IPS-NIHi11 (cell line): ENCODE measurements at places on chromosomes 11 and 22.

DNA sequence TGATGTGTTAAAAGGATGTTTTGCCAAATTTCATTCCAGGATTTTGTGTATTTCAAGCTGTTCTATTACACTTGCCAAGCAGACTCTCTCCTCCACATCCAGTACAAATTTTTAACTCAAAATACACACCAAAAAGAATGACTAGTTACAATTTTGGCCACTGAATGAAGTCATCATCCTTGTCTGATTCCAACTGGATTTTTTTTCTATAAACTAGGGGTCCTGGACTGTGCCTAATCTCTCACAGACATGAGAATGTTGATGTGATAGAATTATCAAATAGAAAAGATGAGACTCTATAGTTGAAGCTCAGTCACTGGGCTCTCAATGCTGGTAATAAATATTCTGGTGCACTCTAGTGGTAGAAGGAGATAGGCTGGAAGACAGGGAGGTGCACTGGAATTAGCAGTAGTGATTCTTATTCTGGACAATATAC, 85.8 kb downstream of the FANCF start:
- peak; percentile 17 for DNase-seq

DNA sequence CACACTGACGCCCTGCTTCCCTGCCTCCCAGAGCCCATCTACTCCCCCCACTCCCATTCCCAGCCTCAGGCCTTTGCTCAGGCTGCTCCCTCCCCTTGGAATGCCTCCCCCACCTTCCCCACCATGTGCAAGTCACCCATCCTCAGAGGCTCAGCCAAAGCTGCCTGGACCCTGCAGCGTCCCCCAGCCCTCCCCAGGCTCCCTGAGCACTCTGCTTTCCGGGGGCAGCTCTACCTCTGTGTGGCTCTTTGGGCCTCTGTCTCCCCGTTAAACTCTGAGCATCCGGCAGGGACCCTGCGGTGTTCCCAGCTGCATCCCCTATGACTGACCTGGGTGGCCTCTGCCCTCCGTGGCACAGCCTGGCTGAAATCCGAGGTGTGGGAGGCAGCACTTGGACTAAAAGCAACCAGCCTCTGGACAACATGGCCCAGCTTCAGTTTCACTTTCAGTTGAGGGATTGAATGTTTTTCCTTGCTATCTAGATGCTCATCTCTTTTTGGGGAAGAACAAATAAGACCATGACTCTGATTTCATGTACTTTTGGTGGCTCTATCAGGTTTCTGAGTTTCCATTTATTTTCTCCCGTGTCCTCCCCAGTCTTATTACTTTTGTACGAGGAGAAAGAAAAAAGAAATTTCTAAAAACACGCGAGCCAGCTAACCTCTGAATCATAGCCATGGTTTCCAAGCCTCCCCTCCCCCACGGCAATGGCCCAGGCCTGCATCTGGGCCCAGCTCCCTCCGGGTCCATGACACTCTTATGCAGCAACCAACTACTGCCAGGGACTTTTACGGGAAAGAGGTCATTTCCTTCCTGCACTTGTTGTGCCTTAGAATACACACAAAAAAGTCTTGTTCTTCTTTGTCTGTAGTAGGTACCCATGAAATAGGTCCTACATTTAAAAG, 3.8 kb downstream of the APOL3 start:
- DNase-seq: peak; percentile 59

- no peak for DNase-seq
Measured at GRCh38 chr22:44848296-44848741, 95.9 kb downstream of the ARHGAP8 start.

GRCh38 chr11:65047581-65048422, 6.8 kb downstream of the SAC3D1 start:
- DNase-seq: peak; percentile 70

DNA sequence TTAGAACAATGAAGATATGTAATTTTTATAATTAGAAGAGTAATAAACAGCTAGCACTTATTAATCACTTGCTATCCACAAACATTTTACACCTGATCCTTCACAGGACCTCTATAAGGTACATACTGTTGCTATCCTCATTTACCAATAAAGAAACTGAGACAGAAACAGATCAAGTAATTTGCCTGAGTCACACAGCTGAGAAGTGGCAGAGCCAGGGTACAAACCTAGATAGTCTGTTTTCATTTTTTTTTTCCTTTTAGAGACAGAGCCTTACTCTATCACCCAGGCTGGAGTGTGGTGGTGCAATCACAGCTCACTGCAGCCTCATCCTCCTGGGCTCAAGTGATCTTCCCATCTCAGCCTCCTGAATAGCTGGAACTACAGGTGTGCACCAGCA, 71.8 kb upstream of the PTH start:
- DNase-seq: no peak

DNA sequence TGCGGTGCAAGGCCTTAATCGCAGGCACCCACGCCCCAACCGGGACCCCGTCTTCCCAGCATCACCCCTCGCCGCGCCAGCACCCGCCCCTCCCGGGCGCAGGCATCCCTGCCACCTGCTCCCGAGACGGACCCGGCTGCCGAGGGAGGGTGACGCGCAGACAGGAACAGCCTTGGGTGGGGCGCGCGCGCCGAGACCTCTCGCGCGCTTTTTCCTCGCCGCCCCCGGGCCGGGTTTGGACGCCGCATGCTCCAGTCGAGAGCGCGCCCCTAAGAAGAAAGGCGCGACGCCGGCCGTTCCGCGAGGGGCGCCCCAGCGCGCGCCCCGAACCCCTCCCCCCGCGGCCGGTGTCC, 504 bp downstream of the CFL1 start:
- no peak for DNase-seq

DNA sequence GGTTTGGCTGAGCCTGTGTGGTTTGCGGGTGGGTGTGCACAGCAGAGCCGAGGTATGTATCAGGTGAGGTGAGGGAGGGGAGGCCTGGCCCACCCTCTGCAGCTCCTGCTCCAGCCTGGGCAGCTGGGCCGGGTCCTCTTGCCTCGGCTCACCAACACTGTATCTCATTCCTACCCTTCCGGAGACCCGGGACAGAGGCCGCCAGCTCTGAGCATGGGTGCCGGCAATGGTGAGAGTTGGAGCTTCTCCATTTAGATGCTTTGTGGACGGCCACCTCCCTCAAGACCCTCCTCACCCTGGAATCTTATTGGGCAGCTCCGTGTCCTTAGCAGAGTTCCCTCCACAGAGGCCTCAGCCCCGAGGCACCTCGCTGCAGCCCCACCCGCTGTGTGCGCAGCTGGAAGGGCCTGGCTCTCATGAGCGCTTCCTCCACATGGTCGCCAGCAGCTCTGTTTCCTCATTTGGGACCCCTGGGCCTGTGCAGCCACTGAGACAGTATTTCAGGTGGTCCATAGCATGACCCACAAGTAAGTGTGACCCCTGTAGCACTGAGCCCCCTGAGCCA, 55.7 kb downstream of the ANO1 start:
- DNase-seq: no peak

GRCh38 chr11:18749681-18750319, 23.8 kb upstream of the IGSF22 start:
- peak; percentile 60 for DNase-seq

DNA sequence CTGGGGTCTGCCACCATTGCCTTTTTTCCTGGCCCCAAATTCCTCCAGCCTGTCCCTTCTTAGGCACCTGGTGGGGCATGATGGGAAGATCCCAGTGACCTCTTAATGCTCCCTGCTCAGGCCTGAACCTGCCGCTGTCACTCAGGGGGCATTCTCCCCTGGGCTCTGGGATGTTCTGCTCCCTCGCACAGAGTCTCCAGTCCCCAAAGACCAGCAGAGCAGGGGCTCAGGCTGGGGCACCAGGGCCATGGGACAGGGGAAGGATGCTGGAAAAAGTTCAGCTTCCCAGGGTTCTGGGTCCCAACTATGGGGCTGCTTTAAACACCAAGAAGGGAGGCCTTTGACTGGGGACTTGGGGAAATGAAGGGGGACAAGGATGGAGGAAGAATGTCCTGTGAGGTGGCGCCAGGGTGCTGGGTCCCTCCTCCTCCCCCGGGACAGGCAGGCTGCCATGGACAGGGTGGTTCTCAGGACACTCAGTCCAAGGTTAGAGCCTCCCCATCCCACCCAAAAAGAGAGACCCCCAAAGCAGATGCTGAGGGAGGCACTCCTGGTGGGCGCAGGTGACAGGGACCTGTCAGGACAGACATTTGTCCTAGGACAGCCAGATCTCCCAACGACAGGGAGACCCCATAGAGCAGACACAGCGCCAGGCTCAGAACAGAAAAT, 30.8 kb downstream of the IGLL5 start:
- no peak for DNase-seq

- peak; percentile 76 for DNase-seq
Measured at GRCh38 chr11:8219257-8220021, 44.2 kb downstream of the LMO1 start.

DNA sequence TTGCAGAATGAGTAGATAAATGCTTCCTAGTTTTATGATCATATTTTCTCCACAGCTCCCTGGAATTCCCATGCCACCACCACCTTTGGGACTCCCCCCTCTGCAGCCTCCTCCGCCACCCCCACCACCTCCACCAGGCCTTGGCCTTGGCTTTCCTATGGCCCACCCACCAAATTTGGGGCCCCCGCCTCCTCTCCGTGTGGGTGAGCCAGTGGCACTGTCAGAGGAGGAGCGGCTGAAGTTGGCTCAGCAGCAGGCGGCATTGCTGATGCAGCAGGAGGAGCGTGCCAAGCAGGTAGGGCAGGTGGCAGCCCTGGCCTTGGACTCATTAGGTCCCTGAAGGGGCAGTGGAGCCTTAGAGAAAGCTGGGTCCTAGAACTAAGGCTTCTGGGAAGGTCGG, 2.9 kb downstream of the SF3B2 start:
- DNase-seq: no peak

- DNase-seq: no peak
Measured at GRCh38 chr11:13902523-13902922, 60.0 kb upstream of the SPON1 start.

DNA sequence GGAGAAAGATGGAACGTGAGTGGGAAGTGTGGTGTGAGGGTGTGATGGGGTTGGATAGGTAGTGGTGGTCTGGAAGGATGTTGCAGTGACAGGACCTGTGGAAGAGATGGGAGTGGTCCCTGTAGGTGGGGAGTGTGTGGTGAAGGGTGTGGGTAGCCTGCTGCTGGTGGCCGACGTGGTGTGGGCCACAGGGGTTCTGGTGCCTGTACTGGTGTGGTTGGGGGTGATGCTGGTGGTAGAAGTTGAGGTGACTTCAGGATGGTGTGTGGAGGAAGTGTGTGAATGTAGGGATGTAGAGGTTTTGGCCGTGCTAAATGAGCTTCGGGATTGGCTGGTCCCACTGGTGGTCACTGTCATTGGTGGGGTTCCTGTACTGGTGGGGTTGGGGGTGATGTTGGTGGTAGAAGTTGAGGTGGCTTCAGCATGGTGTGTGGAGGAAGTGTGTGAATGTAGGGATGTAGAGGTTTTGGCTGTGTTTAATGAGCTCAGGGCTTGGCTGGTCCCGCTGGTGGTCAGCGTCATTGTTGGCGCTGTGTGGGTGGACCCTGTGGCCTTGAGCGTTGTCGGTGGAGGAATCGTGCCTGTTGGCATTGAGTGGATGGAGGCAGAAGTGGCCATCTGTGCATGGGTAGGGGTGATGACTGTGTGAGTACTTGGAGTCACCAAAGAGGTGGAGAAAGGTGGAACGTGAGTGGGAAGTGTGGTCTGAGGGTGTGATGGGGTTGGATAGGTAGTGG, 19.1 kb downstream of the MUC6 start:
- DNase-seq: no peak

GRCh38 chr11:77073328-77074001, 6.7 kb downstream of the CAPN5 start:
- no peak for DNase-seq

GRCh38 chr11:87722756-87723565, 452.3 kb downstream of the RAB38 start:
- DNase-seq: peak; percentile 40

DNA sequence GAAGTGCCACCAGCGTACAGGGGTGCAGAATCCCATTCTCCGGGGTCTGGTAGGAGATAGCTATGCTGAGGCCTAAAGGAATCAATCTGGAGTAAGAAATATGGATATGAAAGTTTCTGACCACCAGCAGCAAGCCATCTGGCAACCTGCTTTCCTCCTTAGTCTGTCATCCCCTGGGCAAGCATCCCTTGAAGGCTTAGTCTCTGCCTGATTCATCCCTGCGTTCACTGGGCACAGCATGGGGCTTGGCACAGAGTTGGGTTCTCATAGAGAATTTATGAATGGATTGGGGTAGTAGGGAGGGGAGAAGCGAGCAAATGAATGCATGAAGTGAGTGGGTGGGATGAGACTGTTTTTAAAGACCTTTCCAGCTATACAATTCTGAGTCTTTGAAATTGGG, 85.8 kb upstream of the NARS2 start:
- DNase-seq: no peak
